Peyer's patch (tissue), 4 donors: ENCODE measurements at places on chromosomes 1 and 21. TPM values are rescaled to one million over a fixed set of nuclear protein-coding genes. Genes with fewer than 3 reads are reported as not detected.

The TRIM58 gene
- not detected for total RNA-seq

GRCh38 chr1:219354962-219355361, 181.3 kb downstream of the LYPLAL1 start:
- DNase-seq = no peak

DNA sequence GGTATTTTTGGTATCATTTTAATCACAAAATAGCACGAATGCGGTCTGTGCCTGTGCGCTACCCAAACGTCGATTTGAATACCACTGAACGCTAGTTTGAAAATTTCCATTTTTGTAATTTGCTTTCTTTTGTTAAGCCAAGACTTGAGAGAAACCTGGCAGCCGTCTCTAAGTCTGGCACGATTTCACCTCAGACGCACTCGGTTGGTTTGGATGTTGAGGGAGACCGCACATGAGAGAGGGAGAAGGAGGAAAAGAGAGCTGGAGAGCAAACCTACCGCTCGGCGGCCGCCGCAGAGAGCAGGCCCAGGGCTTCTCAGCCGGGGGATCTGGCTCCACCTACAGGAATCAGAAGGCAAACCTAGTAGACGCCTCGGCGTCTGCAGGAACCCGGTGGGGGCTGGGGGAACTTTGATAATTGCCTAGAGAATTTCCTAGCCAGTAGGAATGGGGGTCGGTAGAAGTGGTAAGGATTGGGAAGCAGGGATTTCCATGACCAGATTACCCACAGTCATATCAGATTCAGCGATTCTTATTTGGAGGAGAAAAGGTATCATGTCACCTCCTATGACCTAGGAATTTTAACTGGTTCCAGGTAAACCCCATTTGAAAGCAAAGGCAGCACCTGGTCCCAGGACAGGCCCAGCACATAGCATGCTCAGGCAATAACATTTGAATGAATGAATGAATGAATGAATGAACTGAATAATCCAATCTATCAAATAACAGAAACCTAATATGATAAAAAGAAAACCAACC, 83.2 kb downstream of the TM2D1 start:
- peak; percentile 60 for DNase-seq

The NT5C1A gene
- total RNA-seq = not detected

GRCh38 chr1:104467590-104467989, 717.9 kb downstream of the AMY1C start:
- DNase-seq = no peak

The OSCP1 gene
- total RNA-seq = 3.2 TPM

The ZNF695 gene
- total RNA-seq = 5.8 TPM

DNA sequence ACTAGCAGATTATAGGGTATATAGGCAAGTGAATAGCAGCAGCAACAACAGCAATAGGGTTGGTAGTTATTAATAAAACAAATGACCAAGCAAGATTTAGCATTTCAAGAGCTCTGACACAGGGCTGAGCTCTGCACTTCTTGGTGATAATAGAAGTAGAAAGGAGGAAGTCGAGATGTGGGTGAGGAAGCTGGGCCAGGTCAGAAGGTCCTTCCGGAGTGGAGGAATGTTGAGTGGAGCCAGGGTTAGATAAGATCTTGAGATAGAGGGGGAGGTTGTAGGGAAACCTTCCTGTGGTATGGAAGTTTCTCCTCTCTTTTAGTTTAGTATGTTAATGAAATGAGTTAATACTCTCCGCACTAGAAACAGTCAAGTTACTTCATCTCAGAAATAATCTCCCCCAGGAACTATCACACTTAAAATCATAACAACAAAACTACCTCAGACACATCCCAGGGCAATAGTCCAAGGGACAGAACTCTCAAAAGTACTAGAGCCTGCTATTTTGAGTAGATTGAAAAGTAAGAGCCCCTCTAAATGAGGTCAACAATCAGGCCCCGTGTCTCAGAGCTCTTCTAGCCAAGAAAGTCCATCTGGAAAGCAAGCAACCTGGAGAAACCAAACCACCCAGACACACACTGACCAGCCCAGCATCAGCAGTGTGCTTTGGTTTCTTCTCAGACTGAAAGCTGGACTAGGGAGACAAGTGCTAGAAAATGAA, 45.4 kb upstream of the ATP1B1 start:
- DNase-seq = no peak

The EFNA1 gene
- total RNA-seq = 126 TPM

DNA sequence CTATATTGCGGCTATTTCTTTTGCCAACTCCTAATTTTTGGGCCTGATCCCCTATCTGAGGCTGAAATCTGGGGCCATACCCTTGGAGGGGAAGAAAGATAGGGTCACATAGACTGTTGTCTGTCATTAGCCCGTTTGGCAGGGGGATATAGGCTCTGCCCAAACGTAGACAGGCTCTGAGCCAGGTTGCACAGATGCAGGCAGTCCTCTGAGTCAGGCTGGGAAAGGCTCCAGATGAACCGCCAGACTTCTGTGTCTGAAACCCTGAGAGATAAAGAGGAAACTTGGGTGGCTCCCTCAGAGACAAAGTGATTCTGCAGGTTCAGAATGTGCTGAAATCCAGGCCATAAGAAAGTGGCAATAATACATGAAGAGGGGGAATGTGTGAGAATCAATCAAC, 4.0 kb upstream of the CAP1 start:
- DNase-seq = no peak

DNA sequence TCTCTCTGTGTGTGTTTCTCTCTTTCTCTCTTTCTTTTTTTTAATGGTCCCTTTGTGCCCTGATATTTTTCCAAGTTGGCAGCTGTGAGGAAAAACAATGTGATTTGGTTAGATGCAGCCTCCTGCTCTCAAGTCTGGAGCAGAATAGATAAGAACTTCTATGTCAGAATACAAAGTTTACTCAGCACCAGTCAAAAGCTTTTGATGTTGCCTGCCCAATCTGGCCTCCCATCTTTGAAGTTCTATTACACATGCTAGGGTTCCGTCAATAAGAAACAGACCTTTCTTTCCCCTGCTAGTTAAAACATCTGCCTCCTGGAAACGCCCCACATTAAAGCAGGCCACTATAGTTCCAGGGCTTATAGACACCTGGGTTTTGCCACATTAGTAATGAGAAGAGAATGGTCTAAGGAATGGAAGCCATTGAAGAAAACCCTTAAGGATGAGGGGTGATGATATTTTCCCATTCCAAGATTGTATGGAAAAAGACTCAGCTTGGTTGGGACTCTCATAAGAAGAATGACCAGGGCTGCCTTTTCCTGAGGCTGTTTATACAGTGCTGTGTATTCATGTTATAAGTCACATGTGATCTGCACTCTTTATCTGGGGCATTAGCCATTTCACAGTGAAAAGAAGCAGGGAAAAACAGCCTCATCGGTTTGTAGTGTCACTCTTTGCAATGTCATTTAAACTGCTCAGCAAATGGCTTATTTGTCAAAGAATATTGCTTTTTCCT, 414.7 kb upstream of the PROX1 start:
- DNase-seq = no peak

The ACTN2 gene
- total RNA-seq = not detected

DNA sequence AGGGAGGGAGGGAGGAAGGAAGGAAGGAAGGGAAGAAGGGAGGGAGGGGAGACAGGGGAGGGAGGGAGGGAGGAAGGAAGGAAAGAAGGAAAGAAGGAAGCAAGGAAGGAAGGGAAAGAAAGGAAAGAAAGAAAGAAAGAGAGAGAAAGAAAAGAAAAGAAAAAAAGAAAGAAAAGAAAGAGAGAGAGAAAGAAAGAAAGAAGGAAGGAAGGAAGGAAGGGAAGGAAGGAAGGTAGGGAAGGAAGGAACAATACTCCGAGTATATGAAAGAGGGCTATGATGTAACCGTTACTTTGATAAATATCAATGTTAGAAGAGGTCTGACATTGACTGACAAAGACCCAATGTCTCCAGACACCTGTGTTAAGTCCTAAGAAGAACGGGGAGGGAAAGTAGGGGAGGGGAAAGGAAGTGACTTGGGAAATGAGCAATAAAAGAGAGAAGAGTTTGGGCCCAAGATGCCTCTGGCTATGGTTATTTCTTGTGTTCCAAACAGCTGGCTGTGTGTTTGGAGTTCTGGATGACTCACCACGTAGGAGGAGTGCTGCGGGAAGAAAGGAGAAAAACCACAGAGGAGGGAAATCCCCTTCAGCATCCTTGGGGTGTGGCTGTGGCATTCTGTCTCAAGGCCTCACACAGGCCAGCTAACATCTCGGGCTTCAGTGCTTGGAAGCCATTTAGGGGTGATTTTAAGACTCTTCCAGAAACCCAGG, 37.0 kb upstream of the RXRG start:
- no peak for DNase-seq

The MPC2 gene
- 93.9 TPM for total RNA-seq

GRCh38 chr1:228475812-228476211, 11.4 kb upstream of the RNF187 start:
- no peak for DNase-seq

GRCh38 chr1:5643360-5644107, 348.7 kb downstream of the NPHP4 start:
- peak; percentile 23 for DNase-seq

- DNase-seq = no peak
Measured at GRCh38 chr1:17873007-17873675, 118.0 kb downstream of the ACTL8 start.

GRCh38 chr1:54257346-54257620, 57.3 kb downstream of the MRPL37 start:
- no peak for DNase-seq

The OLIG2 gene
- total RNA-seq = not detected

DNA sequence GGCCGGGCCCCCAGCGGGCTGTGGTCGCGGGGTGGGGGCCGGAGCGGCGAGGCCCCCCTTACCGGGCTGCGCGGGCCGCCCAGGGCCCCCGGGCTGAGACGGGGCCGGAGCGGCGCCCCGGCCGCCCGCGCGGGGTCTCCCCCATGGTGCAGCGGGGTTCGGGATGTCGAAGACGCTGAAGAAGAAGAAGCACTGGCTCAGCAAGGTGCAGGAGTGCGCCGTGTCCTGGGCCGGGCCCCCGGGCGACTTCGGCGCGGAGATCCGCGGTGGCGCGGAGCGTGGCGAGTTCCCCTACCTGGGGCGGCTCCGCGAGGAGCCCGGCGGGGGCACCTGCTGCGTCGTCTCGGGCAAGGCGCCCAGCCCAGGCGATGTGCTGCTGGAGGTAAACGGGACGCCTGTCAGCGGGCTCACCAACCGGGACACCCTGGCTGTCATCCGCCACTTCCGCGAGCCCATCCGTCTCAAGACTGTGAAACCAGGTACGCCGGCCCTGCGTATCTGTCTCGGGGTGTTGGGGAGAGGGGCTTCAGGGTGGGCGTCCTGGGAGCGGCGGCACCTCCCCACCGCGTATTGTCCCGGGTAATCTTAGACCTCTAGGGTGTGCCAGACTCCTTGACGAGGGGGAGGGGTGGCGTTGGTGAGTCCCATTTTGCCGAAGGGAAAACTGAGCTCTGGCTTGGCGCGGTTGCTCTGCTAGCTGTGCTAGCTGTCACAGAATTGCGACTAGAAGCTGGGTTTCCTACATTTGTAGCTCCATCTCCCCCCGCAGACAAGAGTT, 745 bp downstream of the MAGI3 start:
- DNase-seq = peak; percentile 35
